Thoracic aorta (tissue), 2 donors: ENCODE measurements at places on chromosomes 11 and 22. TPM values are rescaled to one million over a fixed set of nuclear protein-coding genes. Genes with fewer than 3 reads are reported as not detected.

GRCh38 chr11:13769188-13769587, 100.7 kb downstream of the FAR1 start:
- no peak for DNase-seq

DNA sequence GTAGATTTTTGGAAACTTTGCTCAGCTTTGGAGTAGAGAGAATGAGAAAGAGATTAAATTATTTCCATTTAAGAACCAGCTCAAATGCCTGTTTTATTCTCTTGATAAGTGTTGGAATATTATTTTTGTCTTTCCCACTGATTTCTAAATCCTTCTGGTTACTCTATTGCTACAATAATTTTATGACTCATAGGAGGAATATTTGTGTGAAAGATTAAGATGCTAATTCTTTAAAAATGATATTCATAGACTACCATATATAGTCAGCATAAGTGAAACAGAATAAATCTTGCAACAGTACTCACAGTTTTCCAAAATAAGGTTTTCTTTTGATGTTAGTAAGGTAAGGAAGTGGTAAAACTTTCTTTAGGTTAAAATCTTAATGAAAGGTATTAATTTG, 60.9 kb downstream of the YAP1 start:
- DNase-seq, result no peak

- DNase-seq, result no peak
These were observed 1.3 kb downstream of the CLMP start for GRCh38 chr11:123193742-123194141.

GRCh38 chr11:7896009-7896785, 34.9 kb downstream of the OR10A6 start:
- no peak for DNase-seq

Gene TTC9C
- total RNA-seq, result 14.5 TPM

DNA sequence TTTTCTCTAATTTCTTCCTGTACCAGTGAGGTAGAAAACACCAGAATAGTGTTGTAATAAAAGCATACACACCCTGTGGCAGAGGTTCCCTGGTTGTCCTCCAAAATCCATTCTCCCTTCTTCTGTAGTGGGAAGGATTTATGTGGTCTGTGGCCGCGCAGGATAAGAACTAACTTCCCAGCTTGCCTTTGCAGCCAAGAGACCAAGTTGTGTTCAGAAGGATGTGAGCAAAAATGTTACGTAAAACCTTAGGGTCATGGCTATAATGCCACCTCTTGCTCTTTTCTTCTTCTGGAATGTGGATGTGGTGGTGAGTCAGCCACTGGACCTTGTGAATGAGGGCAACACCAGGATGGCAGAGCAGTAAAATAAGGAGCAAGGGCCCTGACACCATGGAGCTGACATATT, 28.4 kb downstream of the CCDC90B start:
- no peak for DNase-seq

- no peak for DNase-seq
These were observed 84.1 kb downstream of the PDE2A start for GRCh38 chr11:72589802-72590761.

Gene SLC22A8
- total RNA-seq, result not detected

DNA sequence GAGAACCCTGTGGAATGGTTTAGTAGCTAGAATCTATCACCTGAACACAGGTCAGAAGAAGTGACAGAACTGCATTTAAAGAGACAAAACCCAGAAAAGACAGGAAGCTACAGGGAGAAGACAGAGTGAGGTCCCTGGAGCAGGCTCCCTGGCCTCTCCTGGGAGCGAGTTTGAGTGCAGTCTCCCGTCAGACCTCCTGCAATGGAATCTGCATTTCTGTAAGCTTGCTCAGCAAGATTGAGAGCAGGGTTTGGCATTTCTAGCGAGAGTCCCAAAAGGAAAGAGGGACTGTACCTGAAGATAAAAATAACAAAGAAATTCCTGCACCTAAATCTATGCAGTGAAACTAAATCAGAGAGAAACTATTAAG, 74.2 kb downstream of the MORC2 start:
- DNase-seq, result no peak

DNA sequence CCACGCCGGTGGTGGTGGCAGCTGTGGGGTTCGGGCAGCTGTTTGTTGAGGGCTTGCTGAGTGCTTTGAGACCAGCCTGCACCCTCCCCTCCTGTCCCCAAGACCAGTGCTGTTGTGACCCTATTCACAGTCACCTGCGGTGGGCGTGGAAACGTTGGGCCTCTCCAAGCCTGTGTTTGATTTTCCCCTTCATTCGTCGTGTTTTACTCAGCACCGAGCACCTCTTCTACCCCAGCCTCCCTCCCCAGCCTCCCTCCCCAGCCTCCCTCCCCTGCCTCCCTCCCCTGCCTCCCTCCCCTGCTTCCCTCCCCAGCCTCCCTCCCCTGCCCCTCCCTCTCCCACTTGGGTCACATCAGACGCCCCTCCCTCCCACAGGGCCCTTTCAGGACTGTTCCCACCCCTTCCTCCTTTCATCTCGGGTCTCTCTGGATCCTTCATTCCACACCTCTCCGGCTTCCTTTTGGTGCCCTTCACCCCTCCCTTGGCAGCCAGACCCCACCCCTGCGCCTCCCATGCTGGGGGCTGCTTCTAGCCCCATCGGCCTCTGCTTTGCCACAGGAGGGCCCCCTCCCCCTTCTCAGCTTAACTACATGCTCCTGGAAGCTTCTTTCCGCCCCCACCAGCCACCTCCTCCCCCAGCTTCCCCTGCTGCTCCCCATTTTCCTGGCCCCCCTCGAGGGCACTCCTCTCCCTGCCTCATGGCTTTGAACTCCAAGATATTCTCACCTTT, 14.8 kb downstream of the FRMD8 start:
- no peak for DNase-seq

GRCh38 chr11:10221342-10221741, 72.7 kb downstream of the SBF2 start:
- DNase-seq, result no peak

GRCh38 chr11:27716835-27717234, 16.6 kb upstream of the BDNF start:
- no peak for DNase-seq

GRCh38 chr11:9459667-9460321, 1.0 kb upstream of the ZNF143 start:
- no peak for DNase-seq

Gene LYVE1
- 81.5 TPM for total RNA-seq

Gene ALDH3B2
- not detected for total RNA-seq

- DNase-seq, result no peak
These were observed 14.4 kb upstream of the SORL1 start for GRCh38 chr11:121437686-121438078.

Gene SIRT3
- 22.0 TPM for total RNA-seq

- DNase-seq, result no peak
These were observed 42.6 kb downstream of the USP47 start for GRCh38 chr11:11884351-11884750.

Gene PRG2
- total RNA-seq, result not detected

DNA sequence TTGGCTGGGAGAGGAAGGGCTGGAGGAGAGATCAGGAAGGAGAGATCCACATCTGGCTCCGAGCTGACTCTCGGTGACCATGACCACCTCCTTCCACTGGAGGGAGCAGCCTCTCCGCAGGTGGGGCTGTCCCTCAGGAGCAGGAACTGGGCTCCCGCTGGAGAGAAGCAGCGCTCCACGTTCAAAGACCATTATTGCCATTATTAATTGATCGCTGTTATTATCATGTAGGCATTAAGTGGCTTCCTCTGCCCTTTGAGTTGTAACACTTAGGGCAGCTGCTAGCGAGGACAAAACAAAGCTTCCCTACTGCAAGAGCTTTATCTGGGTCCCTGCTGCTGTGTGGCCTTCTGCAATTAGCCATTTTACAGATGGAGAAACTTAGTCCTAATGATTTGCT, 251.9 kb downstream of the ST3GAL4 start:
- no peak for DNase-seq

DNA sequence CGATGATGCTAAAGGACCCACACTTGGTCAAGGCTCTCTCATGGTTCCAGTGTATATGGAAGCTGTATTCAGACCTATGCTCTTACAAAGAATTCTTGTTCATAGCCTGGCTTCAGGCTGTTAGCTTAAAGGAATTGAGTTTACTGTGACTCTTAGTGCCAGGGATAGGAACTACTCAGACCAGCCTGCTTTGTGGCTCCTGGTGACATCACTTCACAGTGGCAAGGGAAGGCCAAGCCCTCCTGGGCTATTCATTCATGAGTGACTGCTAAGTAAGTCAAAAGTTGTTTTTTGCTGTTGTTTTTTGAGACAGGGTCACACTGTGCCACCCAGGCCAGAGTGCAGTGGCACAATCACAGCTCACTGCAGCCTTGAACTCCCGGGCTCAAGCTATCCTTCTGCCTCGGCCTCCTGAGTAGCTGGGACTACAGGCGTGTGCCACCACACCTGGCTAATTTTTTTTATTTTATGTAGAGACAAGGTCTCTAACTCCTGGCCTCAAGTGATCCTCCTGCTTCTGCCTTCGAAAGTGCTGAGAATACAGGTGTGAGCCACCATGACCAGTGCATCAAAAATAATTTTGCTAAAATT, 9.6 kb downstream of the ART5 start:
- DNase-seq, result no peak

Gene INPP5J
- 4.1 TPM for total RNA-seq

Gene MPZL2
- total RNA-seq, result 18.3 TPM

DNA sequence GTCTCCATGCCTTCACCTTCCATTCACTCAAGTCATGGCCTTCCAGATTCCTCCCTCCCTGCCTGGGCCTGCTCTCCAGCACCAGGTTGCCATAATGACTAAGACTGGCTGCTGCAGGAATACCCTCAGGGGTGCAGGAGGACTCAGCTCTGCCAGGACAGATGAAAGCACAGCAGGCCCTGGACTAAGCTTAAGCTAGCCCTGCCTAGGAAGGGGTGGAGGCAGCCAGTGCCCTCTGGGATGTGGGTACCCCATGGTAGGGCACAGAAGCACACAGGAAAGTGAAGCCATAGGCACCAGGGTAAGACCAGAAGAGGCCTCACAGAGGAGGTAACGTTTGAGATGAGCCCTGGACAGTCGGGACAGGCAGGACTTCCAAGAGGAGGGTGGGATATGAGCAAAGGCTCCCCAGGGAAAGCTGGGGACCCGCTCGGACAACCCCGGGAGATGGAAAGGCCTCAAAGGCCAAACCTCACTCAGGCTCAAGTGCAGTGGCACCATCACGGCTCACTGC, 3.0 kb upstream of the RIN1 start:
- no peak for DNase-seq

Gene CATSPERZ
- total RNA-seq, result not detected

Gene CAVIN3
- 717 TPM for total RNA-seq

- DNase-seq, result no peak
These were observed 19.0 kb downstream of the NCF4 start for GRCh38 chr22:36879775-36880174.

DNA sequence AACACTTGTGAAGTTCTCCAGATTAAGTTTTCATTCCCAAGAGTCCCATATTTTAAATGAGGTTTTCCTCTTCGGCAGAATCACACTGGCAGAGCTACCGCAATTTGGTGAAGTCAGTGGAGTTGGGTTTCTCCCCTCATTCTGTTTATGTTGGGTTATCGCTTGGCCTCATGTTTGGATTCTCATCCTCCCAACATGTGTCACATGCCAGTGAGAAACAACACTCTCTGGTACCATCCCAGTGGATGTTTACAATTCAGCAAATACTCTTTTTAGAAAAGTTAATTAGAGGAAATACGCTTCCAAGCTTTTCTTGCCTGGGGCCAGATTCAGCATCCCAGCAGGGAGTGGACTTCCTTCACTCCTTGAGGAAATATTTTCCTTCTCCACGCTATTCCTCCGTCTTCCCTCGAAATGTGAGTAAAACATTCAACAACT, 2.1 kb downstream of the PAMR1 start:
- no peak for DNase-seq

Gene XBP1
- total RNA-seq, result 176 TPM

DNA sequence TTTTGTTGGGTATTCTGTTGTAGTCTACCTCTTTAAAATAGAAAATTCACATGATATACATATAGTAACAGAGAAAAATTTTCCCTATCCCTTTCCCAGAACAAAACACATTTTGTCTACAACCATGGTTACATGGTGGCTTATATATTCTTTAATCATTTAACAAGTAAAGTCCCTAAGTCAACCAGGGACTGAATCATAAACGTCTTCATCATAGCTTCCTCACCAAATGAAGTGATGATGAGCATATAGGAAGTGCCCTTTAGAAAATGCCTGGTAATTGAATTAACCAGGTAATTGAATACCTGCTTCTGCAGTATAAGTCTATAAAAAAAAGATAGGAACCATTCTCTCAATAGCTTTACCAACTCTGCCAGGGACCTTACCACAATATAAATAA, 101.2 kb downstream of the APOL5 start:
- DNase-seq, result no peak

GRCh38 chr22:37636186-37636948, 3.1 kb upstream of the SH3BP1 start:
- no peak for DNase-seq

GRCh38 chr22:23008896-23009295, 61.4 kb upstream of the GNAZ start:
- no peak for DNase-seq

DNA sequence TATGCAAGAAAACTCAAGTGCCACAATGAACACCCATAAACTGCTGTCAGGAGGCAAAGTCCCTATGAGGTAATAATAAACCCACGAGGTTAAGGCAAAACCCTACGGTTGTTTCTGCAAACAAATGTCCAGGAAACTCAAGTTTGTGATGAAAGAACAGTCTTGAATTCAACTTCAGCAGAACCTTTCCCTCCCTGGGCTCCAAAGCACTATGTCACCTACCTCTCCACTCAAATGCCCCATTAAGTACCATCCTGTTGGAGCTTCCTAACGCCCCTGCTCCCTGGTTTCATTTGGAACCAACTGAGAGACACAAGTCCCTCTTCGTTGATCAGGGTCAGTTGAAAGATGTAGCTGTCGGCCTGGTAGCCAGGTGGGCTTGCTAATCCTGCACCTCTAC, 2.6 kb upstream of the C11orf91 start:
- no peak for DNase-seq

Gene NUDT8
- 6.1 TPM for total RNA-seq

Gene KCNC1
- not detected for total RNA-seq

DNA sequence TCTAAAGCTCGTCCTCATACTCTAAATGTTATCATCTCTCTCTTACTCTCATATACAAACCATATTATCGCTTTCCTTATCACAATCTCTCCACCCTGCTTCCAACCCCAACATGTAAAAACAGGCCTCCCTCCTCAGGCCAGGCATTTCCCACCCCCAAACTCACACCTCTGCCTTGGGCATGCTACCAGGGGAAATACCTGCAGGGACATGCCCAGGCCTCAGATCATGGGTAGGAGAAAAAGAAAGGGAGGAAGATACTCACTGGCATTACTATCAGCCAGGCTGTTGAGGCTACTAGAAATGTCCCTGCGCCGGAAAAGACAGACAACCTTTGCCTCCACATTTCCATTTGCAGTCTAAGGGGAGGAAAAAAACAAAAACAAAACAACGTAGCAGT, 1.8 kb downstream of the MTA2 start:
- DNase-seq, result no peak

GRCh38 chr22:49934891-49935557, 16.6 kb downstream of the CRELD2 start:
- DNase-seq, result no peak

Gene DTX4
- total RNA-seq, result 4.7 TPM

Gene MB
- not detected for total RNA-seq

- no peak for DNase-seq
These were observed 23.3 kb upstream of the PPP6R3 start for GRCh38 chr11:68436985-68437926.
